ENCODE measurements at places on chromosomes 12 and 14.

- H3K36me3 ChIP-seq: no peaks in the 10 kb centered on the region
- no peak overlapping the region for H3K27ac ChIP-seq
- H3K4me1 ChIP-seq: no peaks in the 10 kb centered on the region
- no peak for DNase-seq
These were observed 7.4 kb downstream of the INHBC start for GRCh38 chr12:57441846-57442427.

DNA sequence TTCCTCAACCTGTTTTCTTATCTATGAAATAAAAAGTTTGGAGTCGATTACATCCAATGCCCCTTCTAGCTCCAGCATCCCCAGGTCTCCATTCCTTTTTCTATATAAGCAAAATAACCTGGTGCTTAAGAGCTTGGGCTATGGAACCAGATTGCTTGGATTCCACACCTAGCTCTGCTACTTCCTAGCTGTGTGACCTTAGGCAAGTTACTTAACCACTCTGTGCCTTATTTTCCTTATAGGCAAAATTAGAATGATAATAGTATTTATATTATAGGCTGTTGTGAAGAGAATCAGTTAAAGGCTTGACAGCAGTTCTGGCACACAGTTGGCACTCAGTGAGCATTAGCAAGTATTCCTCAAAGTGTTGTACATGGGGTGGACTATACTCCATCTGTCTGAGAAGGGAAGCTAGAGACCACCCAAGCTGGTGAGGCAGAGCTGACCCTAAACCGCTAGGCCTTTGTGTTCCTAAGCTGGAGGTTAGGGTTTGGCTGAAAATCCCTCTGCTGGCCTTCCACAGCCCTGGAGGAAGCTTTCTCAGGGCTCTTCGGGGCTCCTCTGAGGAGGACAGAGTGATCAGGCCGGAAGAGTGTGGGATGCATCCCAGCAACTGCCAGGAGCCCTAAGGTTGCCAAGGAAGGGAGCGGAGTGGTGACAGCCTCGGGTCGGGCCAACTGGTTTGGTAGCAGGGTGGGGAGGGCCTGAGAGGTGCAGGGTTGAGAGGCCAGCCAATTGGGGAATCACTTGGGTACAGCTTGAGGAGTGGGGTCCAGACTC, 6.0 kb upstream of the KRT4 start:
- no peak for DNase-seq
- no peaks in the 10 kb centered on the region for H3K4me1 ChIP-seq
- H3K27me3 ChIP-seq: peaks cover 22% of the 10 kb centered on the region
- H3K27ac ChIP-seq: no peak overlapping the region
- H3K36me3 ChIP-seq: no peaks in the 10 kb centered on the region
- H3K4me3 ChIP-seq: no peak overlapping the region

- no peak overlapping the region for H3K4me3 ChIP-seq
- H3K27ac ChIP-seq: no peak overlapping the region
- no peaks in the 10 kb centered on the region for H3K36me3 ChIP-seq
- H3K27me3 ChIP-seq: peaks cover 3% of the 10 kb centered on the region
- DNase-seq: no peak
- no peaks in the 10 kb centered on the region for H3K4me1 ChIP-seq
These were observed 198.9 kb downstream of the CACNA1C start for GRCh38 chr12:2251526-2252209.

GRCh38 chr14:32432813-32433538, 103.9 kb downstream of the AKAP6 start:
- H3K27me3 ChIP-seq: no peaks in the 10 kb centered on the region
- DNase-seq: no peak
- no peaks in the 10 kb centered on the region for H3K36me3 ChIP-seq
- peaks cover 2% of the 10 kb centered on the region for H3K4me1 ChIP-seq

DNA sequence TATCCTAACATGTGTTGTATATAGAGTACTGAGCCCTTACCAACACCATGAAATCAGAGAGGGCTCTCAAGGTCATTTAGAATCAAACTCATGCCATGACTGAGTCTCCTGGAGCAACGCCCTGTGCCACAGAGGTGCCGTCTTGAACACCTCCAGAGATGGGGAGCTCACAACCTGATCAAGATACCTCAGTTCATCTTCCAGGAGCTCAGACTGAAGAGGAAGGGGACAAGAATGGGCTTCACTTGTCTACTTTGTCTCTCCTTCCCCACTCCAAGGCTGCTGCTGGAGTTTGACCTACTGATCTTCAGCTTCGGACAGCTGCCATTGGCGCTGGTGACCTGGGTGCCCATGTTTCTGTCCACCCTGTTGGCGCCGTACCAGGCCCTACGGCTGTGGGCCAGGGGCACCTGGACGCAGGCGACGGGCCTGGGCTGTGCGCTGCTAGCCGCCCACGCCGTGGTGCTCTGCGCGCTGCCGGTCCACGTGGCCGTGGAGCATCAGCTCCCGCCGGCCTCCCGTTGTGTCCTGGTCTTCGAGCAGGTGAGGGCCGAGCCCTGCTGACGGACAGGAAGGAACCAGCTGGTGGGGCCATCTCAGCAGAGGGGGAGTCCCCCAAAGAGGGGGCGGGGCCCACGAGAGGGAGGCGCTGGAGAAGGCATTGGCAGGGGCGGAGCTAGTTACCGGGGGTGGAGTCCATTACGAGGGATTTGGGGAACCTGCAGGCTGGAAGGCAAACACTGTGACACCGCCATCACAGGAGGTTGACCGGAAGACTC, 12.0 kb downstream of the SOAT2 start:
- H3K27me3 ChIP-seq: no peaks in the 10 kb centered on the region
- no peak overlapping the region for H3K4me3 ChIP-seq
- no peaks in the 10 kb centered on the region for H3K36me3 ChIP-seq
- peak; percentile 65 for DNase-seq
- no peak overlapping the region for H3K27ac ChIP-seq

- no peak overlapping the region for H3K27ac ChIP-seq
- H3K36me3 ChIP-seq: no peaks in the 10 kb centered on the region
- no peak overlapping the region for H3K4me3 ChIP-seq
- peaks cover 49% of the 10 kb centered on the region for H3K27me3 ChIP-seq
- no peaks in the 10 kb centered on the region for H3K4me1 ChIP-seq
- DNase-seq: no peak
These were observed 126.4 kb downstream of the PIWIL1 start for GRCh38 chr12:130463818-130464670.

GRCh38 chr14:74239848-74240793, 872 bp downstream of the VSX2 start:
- no peaks in the 10 kb centered on the region for H3K36me3 ChIP-seq
- no peaks in the 10 kb centered on the region for H3K4me1 ChIP-seq
- H3K27ac ChIP-seq: no peak overlapping the region
- peaks cover 19% of the 10 kb centered on the region for H3K27me3 ChIP-seq
- H3K4me3 ChIP-seq: no peak overlapping the region

DNA sequence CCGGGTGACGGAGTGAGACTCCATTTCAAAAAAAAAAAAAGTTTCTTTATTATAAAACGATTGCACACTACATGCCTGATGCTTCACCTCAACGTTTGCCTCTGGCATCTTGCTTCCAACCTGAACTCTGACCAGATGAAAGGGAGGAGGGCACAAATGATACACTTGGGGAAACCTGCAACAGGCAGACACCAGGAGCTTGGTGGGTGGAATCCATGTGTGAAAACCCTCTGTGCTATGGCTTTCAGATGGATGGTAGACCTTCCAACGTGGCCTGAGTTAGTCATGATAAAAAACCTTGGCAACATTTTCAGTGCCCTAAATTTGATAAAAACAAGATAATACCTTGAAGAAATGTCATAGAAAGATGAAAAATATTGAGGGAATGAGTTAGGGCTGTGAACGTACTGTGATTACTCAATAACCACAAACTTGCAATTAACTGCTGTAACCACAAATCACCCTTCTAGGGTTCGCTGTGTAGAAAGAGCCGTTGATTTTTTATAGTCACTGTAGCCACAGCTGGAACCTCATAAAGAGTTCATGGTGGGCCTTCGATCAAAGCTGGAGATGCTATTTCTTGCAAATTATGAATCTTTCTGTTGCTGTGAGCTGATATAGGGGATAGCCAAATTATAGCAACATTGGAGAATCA, 26.1 kb upstream of the GZMB start:
- no peak overlapping the region for H3K27ac ChIP-seq
- no peak for DNase-seq
- no peaks in the 10 kb centered on the region for H3K4me1 ChIP-seq
- H3K27me3 ChIP-seq: no peaks in the 10 kb centered on the region
- no peak overlapping the region for H3K4me3 ChIP-seq

DNA sequence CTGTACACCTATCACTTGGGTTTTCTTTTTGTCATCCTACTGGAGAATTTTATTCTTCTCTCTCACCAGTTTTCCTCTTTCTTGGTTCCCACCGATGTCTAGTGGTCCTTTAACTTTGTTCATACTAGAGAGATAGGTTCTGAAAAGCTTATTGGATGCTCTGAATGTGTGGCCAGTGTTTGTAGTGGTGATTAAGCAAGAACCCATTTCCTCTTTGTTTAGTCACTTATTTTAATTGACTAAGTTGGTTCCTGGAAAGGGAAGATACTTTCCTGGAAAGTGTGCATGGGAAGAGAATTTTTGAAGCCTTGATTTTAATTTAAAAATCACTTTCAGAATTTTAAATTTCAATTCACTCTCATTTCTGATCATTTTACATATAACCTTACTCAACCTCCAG, 127.2 kb downstream of the OTOGL start:
- no peak overlapping the region for H3K27ac ChIP-seq
- H3K27me3 ChIP-seq: no peaks in the 10 kb centered on the region
- no peak overlapping the region for H3K4me3 ChIP-seq
- no peaks in the 10 kb centered on the region for H3K4me1 ChIP-seq
- H3K36me3 ChIP-seq: no peaks in the 10 kb centered on the region
- no peak for DNase-seq

- H3K4me1 ChIP-seq: peaks cover 18% of the 10 kb centered on the region
- DNase-seq: no peak
- no peak overlapping the region for H3K4me3 ChIP-seq
- H3K36me3 ChIP-seq: no peaks in the 10 kb centered on the region
- no peaks in the 10 kb centered on the region for H3K27me3 ChIP-seq
These were observed 31.9 kb upstream of the CCDC91 start for GRCh38 chr12:28158353-28158752.

DNA sequence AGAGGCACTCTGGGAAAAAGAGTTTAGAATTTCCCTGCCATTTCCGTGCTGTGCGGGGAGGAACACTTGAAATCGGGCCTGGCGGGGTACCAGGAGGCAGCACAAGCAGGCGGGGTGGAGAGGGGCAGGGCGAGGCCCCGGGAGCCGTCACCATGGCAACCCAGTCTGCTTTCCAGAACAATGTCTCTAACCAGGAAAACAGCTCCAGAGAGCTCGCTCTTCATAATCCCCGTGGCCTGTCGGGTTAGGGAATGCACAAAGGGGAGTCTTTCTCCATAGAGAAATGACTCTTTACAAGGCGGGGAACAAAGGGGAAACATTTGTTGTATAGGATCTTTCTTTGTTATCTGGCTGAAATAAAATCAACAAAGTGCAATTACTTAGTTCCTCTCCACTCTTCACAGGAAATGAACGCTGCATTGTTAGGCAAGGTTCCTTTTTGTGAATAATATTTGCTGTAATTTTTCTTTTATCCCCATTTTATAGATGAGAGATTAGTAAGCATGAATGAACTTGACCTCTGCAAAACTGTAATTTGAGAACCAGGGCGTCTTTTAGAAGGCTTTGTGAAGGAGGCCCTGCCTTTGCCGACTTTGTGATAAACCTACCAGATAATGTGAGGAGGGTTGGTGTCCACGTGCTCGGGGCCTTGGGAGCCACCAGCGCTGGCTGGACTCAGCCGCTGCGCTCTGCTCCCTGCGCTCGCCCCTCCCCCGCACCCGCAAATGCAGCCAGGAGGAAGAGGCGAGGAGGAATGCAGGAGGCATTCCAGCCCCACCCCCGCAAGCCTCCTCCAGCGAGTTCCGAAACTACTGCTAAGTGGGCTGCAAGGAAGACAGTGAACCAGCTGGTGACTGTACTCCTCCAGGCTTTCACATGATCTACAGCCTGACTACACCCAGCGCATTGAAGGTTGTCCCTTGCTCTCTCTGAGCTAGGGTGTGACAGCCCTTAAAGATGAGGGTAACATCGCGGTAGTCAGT, 105.2 kb upstream of the ATF7IP start:
- H3K27ac ChIP-seq: peak overlapping the region; percentile 70
- H3K4me1 ChIP-seq: peaks cover 19% of the 10 kb centered on the region
- DNase-seq: peak; percentile 84
- H3K36me3 ChIP-seq: no peaks in the 10 kb centered on the region

- H3K27me3 ChIP-seq: no peaks in the 10 kb centered on the region
- no peak overlapping the region for H3K27ac ChIP-seq
- no peaks in the 10 kb centered on the region for H3K4me1 ChIP-seq
- H3K4me3 ChIP-seq: no peak overlapping the region
These were observed 240.0 kb upstream of the TMEM132C start for GRCh38 chr12:128026696-128027574.

DNA sequence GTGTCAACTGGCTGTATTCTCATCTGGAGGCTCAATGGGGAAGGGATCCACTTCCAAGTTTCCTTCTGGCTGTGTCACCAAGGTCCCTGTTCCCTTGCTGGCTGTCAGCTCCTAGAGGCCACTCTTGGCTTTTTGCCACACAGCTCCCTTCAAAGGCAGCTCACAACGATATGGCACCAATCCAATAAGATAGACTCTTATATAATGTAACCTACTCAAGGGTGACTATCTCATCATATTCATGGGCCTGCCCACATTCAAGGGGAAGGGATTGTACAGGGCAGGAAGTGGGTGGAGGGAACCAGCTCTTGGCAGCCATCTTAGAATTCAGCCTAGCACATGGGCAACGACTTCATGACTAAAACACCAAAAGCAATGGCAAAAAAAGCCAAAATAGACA, 98.7 kb upstream of the PLXNC1 start:
- peak; percentile 44 for DNase-seq
- H3K4me1 ChIP-seq: no peaks in the 10 kb centered on the region
- H3K36me3 ChIP-seq: no peaks in the 10 kb centered on the region
- peaks cover 5% of the 10 kb centered on the region for H3K27me3 ChIP-seq
- no peak overlapping the region for H3K27ac ChIP-seq

- no peak overlapping the region for H3K27ac ChIP-seq
- no peak for DNase-seq
- no peak overlapping the region for H3K4me3 ChIP-seq
- H3K27me3 ChIP-seq: no peaks in the 10 kb centered on the region
- no peaks in the 10 kb centered on the region for H3K4me1 ChIP-seq
These were observed 23.1 kb upstream of the RERG start for GRCh38 chr12:15244341-15244740.

GRCh38 chr14:28823245-28823644, 56.7 kb downstream of the FOXG1 start:
- no peak overlapping the region for H3K4me3 ChIP-seq
- no peaks in the 10 kb centered on the region for H3K27me3 ChIP-seq
- H3K27ac ChIP-seq: no peak overlapping the region
- DNase-seq: no peak
- no peaks in the 10 kb centered on the region for H3K4me1 ChIP-seq

DNA sequence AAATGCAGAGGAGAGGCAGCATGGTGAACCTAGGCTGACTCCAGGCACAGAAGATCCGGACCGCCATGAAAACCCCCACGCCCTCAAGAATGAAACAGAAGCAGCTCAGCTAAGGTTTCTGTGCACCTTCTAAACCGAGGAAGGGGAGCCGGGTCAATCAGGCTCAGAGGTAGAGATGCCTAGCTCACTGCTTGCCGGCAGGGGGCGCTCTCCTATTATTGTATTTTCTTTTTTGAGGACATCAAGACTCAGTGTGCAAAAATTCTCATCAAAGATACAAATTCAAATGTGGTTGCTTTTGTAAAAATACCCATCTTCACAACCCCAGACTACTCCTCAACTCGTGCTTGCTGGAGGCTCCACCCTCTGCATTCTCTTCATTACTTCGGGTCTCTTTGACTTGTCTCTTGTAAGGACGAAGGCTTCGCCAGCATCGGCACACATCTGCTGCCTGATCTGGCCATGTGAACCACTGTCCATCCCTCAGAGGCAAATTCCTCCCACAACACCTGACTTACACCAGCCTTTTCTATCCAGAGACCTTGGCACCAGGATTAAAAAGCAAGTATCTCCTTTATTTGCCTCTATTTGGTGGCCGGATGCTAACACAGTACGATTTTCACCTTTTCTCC, 33.4 kb upstream of the RNASE3 start:
- no peak overlapping the region for H3K27ac ChIP-seq
- peak; percentile 66 for DNase-seq
- H3K4me3 ChIP-seq: no peak overlapping the region
- peaks cover 4% of the 10 kb centered on the region for H3K4me1 ChIP-seq
